ENCODE measurements at places on chromosomes 6 and 20.

GRCh38 chr20:61806995-61807394 lies 258.7 kb downstream of the TAF4 start:
- no peak for DNase-seq

GRCh38 chr20:37941992-37942391 lies 39.1 kb downstream of the VSTM2L start:
- no peak for DNase-seq

DNA sequence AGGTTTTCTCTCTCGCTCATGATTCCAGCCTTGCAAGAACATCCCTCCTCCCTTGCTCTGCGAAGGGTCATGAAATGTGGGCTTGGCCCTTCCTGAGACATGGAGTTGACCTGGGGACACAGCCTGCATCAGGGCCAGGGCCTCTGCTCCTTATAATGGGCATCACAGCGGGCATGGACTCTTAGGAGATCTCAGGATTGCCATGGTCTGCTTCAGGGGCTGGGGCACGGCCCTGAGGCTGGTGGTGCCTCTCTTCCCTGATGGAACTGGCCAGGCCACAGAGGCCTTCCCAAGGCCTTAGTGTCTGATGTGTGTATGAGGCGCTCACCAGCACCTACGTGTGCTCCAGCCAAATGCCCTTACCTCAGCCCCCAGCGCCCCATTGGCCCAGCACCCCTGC lies 23.9 kb downstream of the ENTPD6 start:
- DNase-seq: no peak

- no peak for DNase-seq
These were observed 49.0 kb downstream of the PPARD start for GRCh38 chr6:35391240-35391968.

DNA sequence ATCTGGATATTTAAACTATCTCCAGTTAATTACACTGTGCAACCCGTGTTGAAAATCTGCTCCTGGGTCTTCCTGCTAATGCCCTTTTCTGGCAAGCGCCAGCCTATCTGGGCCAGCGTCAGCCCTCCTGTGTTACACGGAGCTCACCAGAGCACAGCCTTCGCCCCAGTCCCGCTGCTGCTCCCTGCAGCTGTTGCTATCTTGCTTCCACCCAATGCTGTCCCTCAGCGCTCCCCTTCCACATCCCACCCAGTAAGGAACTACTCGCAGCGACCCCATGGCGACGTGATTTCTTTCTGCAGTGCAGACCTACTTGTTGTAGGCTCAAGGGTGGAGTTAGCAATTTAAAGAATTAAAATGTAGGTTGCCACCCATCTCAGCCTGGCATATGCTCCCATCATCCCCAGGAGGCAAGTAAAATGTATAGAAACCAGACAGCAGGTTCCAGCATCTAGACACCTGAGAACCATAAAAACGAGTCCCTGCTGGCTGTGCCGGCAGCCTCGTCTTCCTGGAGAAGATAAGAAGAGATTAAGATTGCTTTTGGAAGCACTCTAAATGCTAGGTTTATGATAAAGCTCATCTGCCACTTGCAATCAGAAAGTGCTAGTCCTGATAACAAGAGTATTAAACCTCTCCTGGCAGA lies 254.3 kb upstream of the FOXQ1 start:
- no peak for DNase-seq

DNA sequence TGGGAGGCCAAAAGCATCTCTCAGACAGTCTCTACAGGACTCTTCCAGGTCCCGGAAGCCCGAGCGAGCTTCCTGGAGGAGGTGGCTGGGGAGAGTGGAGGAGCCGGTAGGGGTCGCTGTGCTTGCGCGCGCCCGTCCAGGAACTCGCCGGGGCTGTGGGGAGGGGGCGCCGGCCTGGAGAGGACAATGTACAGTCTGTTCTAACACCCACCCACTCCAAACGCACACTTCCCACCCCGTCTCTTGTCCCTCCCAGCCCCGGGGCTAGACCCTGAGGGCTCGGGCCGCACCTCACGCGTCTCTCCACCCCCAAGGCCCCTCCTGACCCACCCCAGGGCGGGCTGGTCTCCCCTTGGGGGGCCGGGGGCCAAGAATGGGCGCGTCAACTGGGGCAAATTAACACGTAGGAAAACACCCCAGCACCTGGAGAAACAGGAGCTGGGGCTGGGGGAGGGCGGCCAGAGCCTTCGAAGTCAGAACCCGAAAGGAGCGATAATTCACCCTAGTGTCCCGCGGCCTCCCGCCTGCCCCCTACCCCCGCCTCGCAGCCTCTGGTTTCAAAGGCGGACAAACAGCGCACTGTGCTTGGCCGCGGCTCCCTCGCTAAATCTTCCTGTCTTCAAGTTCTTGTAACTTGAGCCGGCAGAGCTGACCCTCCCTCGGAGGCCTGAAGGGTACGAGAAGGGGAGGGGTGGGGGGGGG lies 103.2 kb upstream of the FOXP4 start:
- peak; percentile 75 for DNase-seq

GRCh38 chr6:168434505-168434904 lies 6.5 kb upstream of the SMOC2 start:
- no peak for DNase-seq

- DNase-seq: no peak
These were observed 26.8 kb upstream of the MMP24 start for GRCh38 chr20:35199740-35200139.

GRCh38 chr6:155400654-155400965 lies 55.0 kb downstream of the NOX3 start:
- DNase-seq: no peak

- DNase-seq: no peak
These were observed 45.4 kb downstream of the TPBG start for GRCh38 chr6:82408952-82409431.

GRCh38 chr6:165484178-165484889 lies 174.9 kb upstream of the C6orf118 start:
- no peak for DNase-seq

- no peak for DNase-seq
These were observed 71.0 kb downstream of the SOX4 start for GRCh38 chr6:21664314-21665109.

GRCh38 chr20:4064144-4064909 lies 49.0 kb upstream of the RNF24 start:
- DNase-seq: peak; percentile 83

DNA sequence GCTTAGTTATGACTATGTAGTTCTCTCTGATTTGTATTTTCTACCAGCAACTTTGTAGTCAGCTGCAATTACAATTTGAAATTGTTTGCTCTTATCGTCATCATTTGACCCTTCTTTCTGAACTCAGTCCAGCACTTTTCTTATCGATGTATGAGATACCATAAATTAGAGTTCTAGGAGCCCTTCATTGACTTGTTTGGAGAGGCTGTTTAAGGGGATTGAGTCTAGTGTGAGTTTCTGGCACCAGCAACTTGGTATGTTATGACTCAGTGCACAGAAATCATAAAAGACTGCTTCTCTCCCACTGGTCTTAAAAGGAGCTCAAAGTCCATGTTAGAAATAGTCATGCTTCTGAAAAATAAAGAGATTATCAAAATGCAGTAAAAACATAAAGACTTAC lies 190.3 kb downstream of the TENT5A start:
- DNase-seq: no peak

DNA sequence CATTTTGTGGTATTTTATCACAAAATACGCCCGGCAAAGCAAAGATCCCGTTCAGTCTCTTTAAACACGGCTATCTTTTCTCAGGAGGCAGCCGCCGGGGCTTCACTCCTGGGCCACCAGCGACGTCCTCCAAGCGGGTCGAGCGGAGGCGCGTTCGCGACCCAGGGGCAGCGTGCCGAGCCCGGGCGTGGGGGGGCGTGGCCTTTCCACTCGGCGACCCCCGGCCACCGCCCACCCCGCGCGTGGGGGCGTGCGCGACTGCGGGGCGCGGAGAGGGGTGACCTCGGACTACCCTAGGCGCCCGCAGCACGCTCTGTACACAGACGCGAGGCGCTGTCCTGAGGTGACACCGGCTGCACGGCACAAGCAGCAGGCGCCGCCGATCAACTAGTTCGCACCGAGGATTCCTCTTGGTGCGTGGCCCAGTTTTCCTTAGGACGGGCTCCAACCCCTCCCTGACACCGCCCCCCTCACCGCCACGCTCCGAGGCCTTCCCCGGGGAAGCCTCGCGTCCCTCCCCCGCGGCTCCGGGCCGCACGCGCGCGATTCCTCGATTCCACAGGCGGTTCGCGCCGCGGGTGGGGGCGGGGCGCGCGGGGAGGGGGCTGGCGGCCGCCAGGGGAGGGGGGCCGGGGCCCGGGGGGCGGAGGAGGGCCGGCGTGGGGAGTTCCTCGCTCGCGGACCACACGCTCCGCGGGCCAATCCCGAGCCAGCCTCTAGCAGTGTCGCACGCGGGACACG lies 1.1 kb upstream of the JARID2 start:
- DNase-seq: no peak

DNA sequence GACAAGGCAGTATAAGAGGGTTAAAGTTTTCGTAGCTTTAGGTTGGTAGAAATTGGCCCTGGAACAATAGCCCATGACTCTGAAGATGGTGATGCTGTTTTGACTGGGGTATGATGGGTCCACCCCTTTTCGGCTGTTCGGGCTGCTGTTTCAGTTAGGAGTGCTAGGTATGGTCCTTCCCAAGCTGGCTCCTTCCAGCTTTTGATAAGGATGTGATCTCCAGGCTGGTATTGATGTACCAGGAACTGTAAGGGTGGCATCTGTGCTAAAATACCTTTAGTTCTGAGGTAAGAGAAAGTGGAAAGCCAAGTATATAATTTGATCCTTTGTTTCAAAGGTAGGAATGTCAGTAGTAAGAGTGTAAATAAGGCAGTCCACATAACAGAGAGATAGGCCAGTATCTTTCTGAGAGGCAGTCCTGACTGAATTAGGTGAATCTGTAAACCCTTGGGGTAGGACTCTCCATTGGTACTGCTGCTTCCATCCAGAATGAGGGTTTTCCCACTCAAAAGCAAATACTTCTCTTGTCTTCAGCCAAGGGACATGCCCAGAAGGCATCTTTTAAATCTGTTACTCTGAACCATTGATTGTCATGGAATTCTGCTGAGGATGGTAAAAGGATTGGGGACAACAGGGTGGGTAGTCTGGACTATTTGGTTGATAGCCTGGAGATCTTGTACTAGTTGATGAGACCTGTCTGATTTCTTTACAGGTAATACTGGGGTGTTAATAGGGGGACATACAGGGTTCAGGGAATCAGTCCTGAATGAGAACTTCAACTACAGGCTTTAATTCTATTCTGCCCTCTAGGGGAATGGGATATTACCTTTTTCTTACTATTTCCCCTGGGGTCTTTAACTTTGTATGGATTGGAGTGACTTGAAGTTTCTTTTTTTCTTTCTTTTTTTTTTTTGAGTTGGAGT lies 6.1 kb upstream of the ZNFX1 start:
- no peak for DNase-seq

- no peak for DNase-seq
These were observed 48.6 kb downstream of the HLA-A start for GRCh38 chr6:29990931-29991330.

GRCh38 chr20:8043687-8044282 lies 24.2 kb upstream of the TMX4 start:
- no peak for DNase-seq

GRCh38 chr6:152313542-152314482 lies 323.4 kb downstream of the SYNE1 start:
- no peak for DNase-seq

DNA sequence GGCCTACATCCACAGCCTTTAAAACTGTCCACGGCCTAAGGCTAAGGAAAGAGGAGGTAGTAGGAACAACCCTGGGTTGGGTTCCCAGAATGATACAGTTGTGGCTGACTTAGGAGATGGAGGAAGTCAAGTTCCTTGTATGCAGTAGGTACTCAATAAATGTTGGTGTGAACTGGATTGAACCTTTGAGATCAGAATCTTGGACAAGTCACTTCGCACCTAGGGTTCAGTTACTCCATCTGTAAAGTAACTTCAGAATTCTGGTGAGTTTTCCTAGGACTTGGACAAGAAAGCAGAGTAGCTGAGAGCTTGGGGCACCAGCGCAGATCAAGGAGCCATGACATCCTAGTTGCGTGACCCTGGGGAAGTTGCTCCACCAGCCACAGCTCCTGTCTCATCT lies 9.1 kb downstream of the XKR7 start:
- no peak for DNase-seq

DNA sequence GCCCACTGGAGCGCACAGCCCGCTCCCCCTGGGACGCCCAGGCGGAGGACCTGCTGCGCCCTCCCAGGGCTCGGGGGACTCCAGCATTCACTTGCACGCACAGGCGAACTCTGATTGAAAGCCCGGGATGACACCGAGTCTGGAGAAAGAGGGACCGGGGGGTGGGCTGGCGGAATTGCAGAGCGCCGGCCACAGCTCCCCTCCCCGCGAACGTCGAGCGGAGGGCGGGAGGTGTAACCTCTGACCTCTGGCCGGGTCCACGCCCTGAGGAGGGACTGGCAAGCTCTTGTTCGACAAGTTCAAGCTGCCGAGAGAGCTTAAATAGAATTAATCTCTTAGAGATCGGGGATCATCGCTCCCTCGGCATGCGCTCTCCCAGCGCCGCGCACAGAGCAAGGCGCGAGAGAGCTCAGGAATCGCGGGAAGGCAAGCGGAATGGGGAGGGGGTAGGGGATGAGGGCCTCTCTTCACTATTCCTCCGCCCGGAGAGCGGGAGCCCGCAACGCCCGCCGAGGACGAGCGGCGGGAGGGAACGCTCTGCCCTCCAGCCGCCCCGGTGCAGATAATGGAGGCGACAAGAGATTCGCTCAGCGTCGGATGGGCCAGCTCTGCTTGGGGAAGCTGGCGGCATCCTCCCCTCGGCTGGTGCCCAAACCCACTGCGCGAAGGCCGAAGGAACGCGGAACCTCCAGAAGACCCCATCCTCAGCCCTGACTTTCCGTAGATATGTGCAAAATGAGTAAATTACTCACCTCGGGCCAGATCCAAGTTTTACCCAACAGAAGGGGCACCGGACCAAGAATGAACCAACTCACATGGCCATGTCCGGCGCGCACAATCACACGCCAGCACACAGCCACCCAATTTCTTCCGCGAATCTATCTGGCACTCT lies 761 bp upstream of the NR2E1 start:
- no peak for DNase-seq
